ENCODE measurements at places on chromosomes 11 and 22.

GRCh38 chr11:70886256-70886655 lies 366.1 kb downstream of the SHANK2 start:
- DNase-seq, result no peak

- DNase-seq, result no peak
Observed at GRCh38 chr11:121717296-121717695, 264.5 kb upstream of the SORL1-AS1 start.

- no peak for DNase-seq
Observed at GRCh38 chr11:74777877-74778276, 29.2 kb downstream of the RNF169 start.

DNA sequence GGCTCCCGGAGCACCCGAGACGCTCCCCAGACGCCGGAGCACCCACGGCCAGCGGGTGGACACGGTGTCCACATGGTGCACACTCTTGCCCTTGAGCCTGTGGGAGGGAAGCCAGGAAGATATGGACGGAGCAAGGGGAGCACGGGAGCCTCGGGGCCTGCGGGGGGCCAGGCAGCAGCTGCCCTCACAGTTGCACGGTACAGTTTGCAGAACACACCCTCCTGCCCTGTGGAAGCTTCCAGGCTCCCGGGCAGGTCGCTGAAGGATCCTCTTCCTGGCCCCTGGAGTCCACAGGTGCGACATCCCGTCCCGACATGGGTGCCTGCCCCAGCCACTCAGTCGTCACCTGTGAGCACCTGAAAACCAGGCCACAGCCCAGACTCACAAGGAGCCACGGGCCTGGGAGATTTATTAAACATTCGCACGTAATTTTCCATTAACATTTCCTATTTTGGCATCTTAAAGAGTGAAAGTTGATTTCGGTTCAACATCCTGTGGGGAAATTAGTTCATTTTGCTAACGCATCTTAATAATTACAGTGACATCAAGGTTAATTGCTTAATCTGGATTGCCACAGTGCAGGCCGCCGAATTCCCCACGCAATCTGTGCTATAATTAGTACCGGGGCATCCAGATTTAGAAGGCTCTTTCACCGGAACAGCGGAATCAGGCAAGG lies 253.3 kb downstream of the BRD1 start:
- DNase-seq, result no peak

GRCh38 chr11:130554241-130555055 lies 106.0 kb downstream of the ADAMTS15 start:
- DNase-seq, result no peak

GRCh38 chr11:2794968-2795322 lies 90.6 kb downstream of the CDKN1C start:
- no peak for DNase-seq

DNA sequence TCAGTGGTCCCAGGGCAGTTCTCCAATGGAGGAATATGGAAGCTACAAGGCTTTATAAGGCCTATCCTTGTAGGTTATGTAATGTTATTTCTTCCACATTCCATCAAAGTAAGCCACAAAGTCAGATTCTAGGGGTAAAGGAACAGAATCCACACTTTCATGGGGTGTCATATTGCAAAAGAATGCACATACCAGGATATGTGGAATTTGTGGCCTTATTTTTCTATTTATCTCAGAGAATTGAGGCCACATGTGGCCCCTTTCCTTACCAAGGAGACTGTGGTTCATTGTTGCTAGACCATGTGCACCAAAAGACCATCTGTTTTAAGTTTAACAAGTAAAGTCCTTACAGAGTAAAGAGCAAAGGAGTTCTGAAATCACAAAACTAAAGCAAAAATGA lies 12.9 kb downstream of the LRRC4C start:
- no peak for DNase-seq

- DNase-seq, result no peak
Observed at GRCh38 chr11:61820174-61820573, 3.4 kb upstream of the FADS1 start.

DNA sequence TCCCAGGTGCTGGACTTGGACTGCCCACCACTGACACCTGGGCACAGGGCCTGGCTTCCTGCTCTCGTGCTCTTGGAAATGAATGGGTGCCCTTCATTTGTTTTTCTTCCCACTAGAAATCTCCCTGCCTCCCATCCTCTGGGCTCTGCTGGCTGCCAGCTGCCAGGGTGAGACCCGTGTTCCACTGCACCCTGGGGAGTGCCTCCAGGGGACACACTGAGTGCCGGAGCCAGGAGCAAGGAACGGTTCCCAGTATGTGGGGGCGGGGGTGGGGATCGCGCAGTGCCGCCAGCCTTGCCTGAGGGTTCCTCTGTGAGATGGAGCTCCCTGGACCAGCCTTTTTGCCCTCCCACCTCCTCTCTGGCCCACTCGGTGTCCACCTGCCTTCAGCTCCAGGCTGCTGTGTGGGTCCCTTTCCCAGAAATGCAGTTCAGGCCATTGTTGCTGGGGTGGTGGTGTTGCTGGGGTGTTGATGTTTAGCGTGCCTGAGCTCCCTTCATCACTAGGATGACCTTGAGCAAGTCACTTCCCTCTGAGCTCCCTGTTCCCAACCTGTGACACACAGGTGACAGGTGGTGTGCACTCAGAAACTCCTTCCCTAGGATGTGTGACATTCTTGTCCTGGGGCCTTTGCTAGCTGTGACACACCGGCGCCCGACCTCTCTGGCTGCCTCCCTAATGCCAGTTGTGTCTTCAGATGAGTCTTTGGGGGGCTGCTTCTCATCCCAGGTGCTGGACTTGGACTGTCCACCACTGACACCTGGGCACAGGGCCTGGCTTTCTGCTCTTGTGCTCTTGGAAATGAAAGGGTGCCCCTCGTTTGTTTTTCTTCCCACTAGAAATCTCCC lies 72.1 kb downstream of the MED15 start:
- DNase-seq, result no peak

DNA sequence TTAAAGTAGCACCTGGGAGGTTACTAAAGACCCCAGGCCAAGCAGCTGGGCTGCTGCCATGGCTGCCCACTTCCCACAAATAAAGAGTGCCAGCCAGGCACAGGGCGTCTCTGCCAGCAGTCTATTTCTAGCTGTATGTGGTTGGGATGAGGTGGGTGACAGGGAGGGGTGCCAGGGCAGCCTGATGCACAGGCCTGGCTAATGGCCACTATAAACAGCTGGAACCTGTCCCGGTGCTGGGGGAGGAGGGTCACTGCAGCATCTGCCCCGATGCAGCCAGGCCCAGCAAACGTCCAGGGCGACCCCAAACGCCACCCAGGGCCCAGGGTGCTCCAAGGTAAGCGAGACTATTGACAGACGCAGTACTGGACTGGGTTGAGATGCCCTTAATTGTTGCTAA lies 37.4 kb downstream of the SCUBE1 start:
- DNase-seq, result no peak

Data from CD4-positive, alpha-beta T cell treated with Interleukin-6 at 100 ng/mL for 8 hours (primary cell).